ENCODE measurements at places on chromosomes 2 and 18.

GRCh38 chr2:236638707-236639106, 69.1 kb downstream of the ACKR3 start:
- no peak for DNase-seq

DNA sequence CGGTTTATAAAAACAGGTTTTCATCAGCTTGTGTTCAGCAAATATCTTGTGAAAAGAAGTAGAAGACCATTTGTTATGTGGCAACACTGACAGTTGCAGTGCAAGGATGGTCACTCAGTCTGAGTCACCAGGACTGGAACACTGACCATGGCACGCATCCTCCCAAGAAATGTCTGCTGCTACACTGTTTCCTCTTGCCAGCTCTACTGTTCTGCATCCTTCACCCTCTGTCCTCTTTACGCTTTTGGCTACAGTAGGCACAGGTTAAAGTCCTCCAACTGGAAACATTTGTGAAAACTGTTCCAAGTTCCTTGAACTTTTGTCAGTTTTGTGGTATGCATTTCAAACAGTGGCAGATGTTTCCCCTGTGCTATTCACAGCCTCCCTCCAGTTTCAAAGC, 39.4 kb downstream of the OSR1 start:
- no peak for DNase-seq

GRCh38 chr2:183995632-183996031, 602.7 kb upstream of the ZNF804A start:
- no peak for DNase-seq

- no peak for DNase-seq
These were observed 24.1 kb upstream of the TNS1 start for GRCh38 chr2:218026676-218027425.

DNA sequence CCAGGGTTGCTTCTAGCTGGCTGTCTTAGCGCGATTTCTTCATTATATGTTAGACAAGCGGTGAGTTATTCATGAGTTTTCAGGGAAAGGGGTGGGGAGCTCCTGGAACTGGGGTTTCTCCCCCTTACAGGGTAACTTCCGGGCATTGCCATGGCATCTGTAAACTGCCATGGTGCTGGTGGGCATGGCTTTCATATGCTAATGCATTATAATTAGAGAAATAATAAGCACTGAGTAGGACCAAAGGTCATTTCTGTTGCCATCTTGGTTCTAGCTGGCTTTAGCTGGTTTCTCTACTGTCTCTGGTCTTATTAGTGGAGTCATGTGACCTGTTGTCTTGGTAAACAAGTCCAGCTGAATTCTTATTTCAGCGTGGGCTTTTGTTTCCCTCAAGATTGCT, 5.5 kb upstream of the SNTG2 start:
- no peak for DNase-seq

GRCh38 chr2:11680182-11680900, 10.3 kb upstream of the NTSR2 start:
- DNase-seq = no peak

- no peak for DNase-seq
These were observed 82.1 kb downstream of the EIF2AK3 start for GRCh38 chr2:88545118-88545517.
